Activated B cell treated with CpG ODN at 0.5 μM for 24 hours (primary cell): ENCODE measurements at places on chromosomes 1 and 21.

DNA sequence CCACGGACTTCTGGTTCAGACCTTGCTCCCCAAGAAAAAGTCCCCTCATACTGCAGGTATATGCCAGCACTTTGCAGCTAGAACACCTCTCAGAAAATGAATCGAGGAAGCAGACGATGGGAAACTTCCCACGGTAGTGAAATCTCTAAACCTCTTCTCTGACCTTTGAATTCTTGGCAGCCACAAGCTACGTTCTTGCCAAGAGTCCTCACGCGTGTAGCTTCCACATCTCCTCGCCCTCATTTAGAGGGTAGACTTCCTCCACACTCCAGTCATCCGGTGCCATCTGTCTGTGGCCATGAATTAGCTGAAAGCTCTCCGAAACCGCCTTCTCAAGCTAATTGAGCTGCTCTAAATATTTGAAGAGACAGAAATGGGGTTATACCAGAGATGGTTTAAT, 127.8 kb downstream of the RGS7 start:
- no peak for DNase-seq

DNA sequence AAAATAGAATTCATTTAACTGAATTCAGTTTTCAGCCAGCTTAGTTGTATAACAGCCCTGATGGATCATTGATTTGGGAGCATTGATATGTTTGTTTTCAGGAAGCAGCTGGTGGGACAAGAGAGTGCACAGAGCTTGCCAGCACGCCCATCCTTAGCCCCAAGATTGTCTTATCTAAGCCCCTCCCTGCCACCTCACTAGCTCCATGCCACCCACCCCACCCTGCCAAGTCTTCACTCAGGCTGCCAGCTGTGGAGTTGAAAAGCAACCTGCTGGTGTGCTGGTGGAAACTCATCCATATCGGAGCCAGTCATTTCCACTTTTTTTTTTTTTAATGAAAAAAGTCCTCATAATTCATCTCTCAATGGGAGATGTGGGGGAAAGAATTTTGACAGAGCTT, 11.8 kb downstream of the KIRREL1 start:
- no peak for DNase-seq

DNA sequence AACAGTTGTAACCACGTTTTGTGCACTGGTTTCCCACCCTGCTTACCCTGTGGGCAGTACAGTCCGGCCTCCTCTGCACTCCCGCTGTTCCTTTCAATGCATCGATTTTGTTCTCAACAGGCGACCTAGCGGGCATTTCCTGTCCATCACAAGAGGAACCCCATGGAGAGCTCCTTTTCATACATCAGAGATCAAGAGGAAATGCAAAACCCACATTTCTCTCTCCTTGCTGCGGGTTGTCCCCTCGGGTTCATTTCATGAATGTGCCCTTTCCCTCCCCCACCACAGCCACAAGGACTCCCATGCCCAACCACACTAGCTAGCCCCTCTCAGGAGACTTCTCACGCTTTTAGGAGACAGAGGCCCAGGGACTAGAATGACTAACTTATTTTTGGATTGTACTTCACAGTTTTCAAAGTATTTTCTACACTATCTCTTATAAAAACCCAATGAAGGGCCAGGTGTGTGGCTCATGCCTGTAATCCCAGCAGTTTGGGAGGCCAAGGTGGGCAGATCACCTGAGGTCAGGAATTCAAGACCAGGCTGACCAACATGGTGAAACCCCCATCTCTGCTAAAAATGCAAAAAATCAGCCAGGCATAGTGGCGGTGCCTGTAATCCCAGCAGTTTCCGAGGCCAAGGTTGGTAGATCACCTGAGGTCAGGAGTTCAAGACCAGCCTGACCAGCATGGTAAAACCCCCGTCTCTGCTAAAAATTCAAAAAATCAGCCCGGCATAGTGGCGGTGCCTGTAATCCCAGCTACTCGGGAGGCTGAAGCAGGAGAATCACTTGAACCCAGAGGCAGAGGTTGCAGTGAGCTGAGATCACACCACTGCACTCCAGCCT, 18.4 kb downstream of the ATP1A4 start:
- no peak for DNase-seq

- DNase-seq = no peak
These were observed 318.9 kb downstream of the ZNF326 start for GRCh38 chr1:90313778-90314177.

- DNase-seq = no peak
These were observed 60.5 kb downstream of the ATP1A1 start for GRCh38 chr1:116433275-116434257.

DNA sequence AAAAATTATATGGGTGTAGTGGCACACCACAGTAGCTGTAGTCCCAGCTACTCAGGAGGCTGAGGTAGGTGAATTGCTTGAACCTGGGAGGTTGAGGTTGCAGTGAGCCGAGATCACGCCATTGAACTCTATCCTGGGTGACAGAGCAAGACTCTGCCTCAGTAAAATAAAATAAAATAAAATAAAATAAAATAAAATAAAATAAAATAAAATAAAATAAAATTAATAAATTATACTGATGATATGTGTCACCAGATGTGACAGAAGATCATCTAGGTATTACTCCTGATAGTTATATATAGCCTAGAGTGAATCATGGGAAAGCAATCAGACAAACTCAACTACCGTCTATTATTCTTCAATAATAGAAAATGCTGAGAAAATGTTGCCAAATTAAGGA, 972.5 kb downstream of the MRPL39 start:
- no peak for DNase-seq

GRCh38 chr1:119743308-119743707, 25.4 kb downstream of the HMGCS2 start:
- no peak for DNase-seq

DNA sequence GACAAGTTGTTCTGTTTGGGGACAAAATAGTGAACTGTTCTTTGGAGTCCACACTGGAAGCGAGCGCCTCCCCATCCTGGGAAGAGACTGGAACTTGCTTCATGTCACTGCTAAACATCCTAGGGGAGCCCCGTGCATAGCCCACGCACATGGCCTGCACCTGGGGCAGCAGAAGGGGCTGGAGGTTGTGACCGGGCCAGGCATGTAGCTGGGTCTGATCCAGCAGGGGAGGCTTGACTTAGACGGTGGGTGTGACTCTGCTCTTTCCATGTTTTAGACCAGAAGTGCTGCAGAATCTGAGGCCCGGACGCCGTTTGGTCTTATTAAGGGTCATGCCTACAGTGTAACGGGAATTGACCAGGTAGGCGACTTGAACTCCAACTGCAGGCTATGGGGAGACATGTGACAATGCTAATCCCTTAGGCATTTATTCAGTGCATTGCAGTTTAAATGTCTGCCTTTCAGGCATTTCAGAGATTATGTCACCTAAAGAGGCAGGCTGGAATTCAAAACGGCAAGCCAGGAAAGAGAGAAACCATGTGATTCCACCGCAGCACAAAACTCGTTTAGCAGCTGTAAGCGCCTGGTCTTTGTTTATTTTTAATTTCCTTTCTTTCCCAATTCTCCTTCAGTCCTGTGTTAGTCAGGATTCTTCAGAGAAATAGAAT, 21.8 kb downstream of the CAPN9 start:
- DNase-seq = no peak

GRCh38 chr1:234962340-234962989, 166.2 kb downstream of the TOMM20 start:
- DNase-seq = no peak

DNA sequence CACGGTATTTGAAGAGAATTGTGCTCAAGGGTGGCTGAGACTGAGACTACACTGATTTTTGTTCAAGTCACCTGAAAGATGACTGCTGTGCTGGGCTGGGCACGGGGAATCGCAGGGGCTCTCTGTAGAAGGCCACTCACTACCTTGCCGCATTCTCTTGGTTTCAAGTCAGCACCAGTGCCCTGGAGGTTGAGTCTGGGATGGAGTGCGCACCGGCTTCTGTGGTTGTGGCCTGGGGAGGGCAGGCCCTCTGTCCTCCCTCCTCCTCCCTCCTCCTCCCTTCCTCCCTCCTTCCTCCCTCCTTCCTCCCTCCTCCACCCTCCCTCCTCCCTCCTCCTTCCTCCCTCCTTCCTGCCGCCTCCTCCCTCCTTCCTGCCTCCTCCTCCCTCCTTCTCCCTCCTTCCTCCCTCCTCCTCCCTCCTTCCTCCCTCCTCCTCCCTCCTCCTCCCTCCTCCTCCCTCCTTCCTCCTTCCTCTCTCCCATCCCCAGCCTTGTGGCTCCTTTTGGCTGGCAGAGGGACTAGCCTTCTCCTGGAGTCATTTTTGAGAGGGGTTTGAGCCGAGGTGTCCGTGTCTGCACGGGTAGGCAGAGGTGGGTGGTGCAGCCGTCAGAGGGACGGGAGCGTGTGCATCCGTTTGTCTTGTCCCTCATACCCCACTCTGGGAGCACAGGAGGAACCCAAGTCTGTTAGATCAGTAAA, 9.5 kb downstream of the RER1 start:
- DNase-seq = no peak

GRCh38 chr1:51303751-51304251, 26.6 kb downstream of the TTC39A start:
- no peak for DNase-seq

DNA sequence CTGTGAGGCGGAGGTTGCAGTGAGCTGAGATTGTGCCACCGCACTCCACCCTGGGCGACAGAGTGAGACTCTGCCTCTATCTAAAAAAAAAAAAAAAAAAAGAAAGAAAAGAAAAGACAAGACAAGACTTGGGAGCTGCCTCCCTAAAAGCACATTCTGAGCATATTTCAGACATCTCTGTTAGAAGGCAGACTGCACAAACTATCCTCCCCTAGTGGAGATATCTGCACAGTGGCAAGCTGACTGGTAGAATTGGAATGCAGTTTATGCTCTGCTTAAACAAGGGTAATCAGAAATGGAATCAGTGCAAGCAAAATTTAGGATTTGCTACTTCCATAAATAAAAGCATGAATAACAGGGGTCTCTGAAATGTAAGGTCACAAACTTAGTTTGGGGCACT, 31.8 kb downstream of the GNG4 start:
- DNase-seq = no peak

DNA sequence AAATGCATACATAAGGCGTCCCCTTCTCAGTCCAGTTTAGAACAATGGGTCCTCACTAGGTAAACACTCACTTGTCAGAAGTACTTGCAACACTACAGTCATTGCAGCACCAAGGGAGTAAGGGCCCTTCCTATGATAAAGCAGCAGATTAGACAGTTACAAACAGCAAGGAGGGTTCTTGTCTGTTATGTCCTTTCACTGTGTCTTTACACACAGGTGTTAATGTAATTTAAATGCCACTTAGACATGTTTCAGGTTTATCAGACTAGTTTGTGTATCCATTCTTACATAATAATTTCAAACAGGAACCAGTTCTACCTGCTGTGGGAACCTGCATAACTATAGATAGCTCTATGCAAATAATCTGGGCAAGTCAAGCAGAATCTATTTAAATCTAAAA, 105.6 kb upstream of the USH2A start:
- DNase-seq = no peak

GRCh38 chr1:11691302-11691914, at the start of gene DRAXIN:
DRAXIN (plus strand) TSS chr1:11691710; CDS start chr1:11706259, 14,549 bp downstream.
- no peak for DNase-seq

GRCh38 chr1:167936930-167937708, at the start of gene MPC2:
MPC2 (minus strand) TSS chr1:167937072; CDS start chr1:167935841, 1,231 bp downstream.
- no peak for DNase-seq

DNA sequence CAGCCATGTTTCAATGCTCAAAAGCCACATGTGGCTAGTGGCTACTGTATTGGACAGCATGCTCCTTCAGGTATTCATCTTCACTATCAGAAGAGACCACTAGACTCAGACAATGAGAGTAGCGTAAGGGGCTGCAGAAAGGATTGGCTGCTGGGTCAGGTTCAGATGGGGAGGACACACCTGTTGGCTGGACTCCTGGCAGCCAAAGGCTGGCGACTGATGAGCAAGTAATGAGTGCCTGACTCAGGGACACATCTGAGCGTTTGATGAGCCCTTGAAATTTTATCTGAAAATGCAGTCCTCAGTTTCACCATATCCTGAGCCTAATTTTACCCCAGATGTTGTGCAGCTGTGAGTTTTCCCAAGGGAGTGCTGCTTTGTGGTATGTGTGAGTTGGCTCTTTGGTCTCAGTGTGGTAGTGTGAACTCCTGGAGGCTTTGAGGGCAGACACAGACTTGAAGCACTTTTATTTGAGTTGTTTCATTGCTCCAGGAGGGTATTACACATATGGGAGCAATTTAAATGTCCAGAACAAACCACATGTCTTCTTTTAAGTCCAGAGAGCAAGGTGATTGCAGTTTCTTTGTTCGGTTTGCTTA, 9.6 kb downstream of the ST6GALNAC3 start:
- DNase-seq = no peak

GRCh38 chr1:2019172-2019543, at the start of gene GABRD:
GABRD (plus strand) TSS chr1:2019345; CDS start chr1:2019424, 79 bp downstream.
- no peak for DNase-seq
